Glomerular endothelial cell (primary cell): ENCODE measurements at places on chromosomes 2 and 18. TPM values are rescaled to one million over a fixed set of nuclear protein-coding genes. Genes with fewer than 3 reads are reported as not detected.

- no peak for DNase-seq
Observed at GRCh38 chr2:100865816-100866460, 46.0 kb downstream of the NPAS2 start.

- no peak for DNase-seq
Observed at GRCh38 chr2:190062053-190062452, 476 bp downstream of the MSTN start.

- no peak for DNase-seq
Observed at GRCh38 chr2:197071790-197072436, 145.4 kb upstream of the PGAP1 start.

- DNase-seq, result no peak
Observed at GRCh38 chr2:85314884-85315242, 12.9 kb downstream of the TGOLN2 start.

The QPCT gene
- total RNA-seq, result 28.8 and 43.1 TPM in 2 replicates

The ZBTB7C gene
- 0.06 and 0.34 TPM in 2 replicates for total RNA-seq

The GAL3ST2 gene
- not detected in 2 replicates for total RNA-seq
